ENCODE measurements at places on chromosomes 1 and 21. TPM values are rescaled to one million over a fixed set of nuclear protein-coding genes. Genes with fewer than 3 reads are reported as not detected.

The CNIH3 gene
- 0.39 TPM for total RNA-seq

The DMBX1 gene
- total RNA-seq: not detected

The NUDT4B gene
- total RNA-seq: 40.1 TPM

The SHISA4 gene
- 22.5 TPM for total RNA-seq

The ZNF697 gene
- total RNA-seq: 15.3 TPM

The SDCCAG8 gene
- 23.1 TPM for total RNA-seq

The RGSL1 gene
- total RNA-seq: not detected

The SYT2 gene
- total RNA-seq: not detected

The MAP3K21 gene
- 0.39 TPM for total RNA-seq

The GJC2 gene
- 0.98 TPM for total RNA-seq

The CACNA1S gene
- total RNA-seq: not detected

The MPL gene
- total RNA-seq: not detected

The SPRR4 gene
- not detected for total RNA-seq

The MTARC1 gene
- total RNA-seq: 3.1 TPM

The ELAVL4 gene
- not detected for total RNA-seq

The TTC22 gene
- total RNA-seq: not detected

The ARHGAP29 gene
- 232 TPM for total RNA-seq

The CYYR1 gene
- 22.7 TPM for total RNA-seq

The NR5A2 gene
- total RNA-seq: 22.6 TPM

The SLC26A9 gene
- 0.34 TPM for total RNA-seq

The RHCE gene
- not detected for total RNA-seq

The TRMT1L gene
- 11.7 TPM for total RNA-seq

The KCNQ4 gene
- total RNA-seq: not detected

The FAM177B gene
- total RNA-seq: not detected

The ISG15 gene
- 865 TPM for total RNA-seq

The PLEKHO1 gene
- total RNA-seq: 90.5 TPM

The SEC16B gene
- total RNA-seq: 1.1 TPM

The AKNAD1 gene
- total RNA-seq: not detected

The KRTAP19-3 gene
- total RNA-seq: not detected

The NUP133 gene
- 27.3 TPM for total RNA-seq

The PTPRC gene
- total RNA-seq: not detected

The SLC35E2B gene
- 19.7 TPM for total RNA-seq

The DISP1 gene
- total RNA-seq: 1.1 TPM

The FHL3 gene
- 12.7 TPM for total RNA-seq

The CATSPERE gene
- 0.05 TPM for total RNA-seq

The RCAN1 gene
- total RNA-seq: 29.4 TPM

The MARK1 gene
- total RNA-seq: 0.69 TPM

The SPATA17 gene
- not detected for total RNA-seq

The ATP1A4 gene
- not detected for total RNA-seq

The ZFP69 gene
- 2.1 TPM for total RNA-seq

The KPNA6 gene
- 46.0 TPM for total RNA-seq

The OR2L2 gene
- not detected for total RNA-seq

The PLA2G4A gene
- total RNA-seq: 6.8 TPM

The SPAG17 gene
- total RNA-seq: not detected

The CAMK1G gene
- not detected for total RNA-seq

The GUCA2B gene
- total RNA-seq: not detected

The FAM43B gene
- not detected for total RNA-seq

The DNM3 gene
- 1.0 TPM for total RNA-seq

Data from mammary microvascular endothelial cell (primary cell).